ENCODE measurements at places on chromosomes 13 and 19.

- no peaks in the 10 kb centered on the region for H3K27me3 ChIP-seq
- H3K36me3 ChIP-seq, result no peaks in the 10 kb centered on the region
- no peak for DNase-seq
- H3K27ac ChIP-seq, result no peak overlapping the region
These were observed 12.0 kb downstream of the B3GNT3 start for GRCh38 chr19:17806945-17807344.

GRCh38 chr19:49057636-49058234 lies at the start of gene CGB7:
TSS of gene CGB7 (minus strand) at chr19:49057749. CDS start at chr19:49055375, 2,374 bp downstream.
- peak; percentile 73 for DNase-seq
- no peaks in the 10 kb centered on the region for H3K4me1 ChIP-seq
- H3K27me3 ChIP-seq, result no peaks in the 10 kb centered on the region
- H3K27ac ChIP-seq, result no peak within 1 kb of the TSS
- peak within 1 kb of the TSS; percentile 43 for H3K4me3 ChIP-seq
- H3K36me3 ChIP-seq, result no peaks in the 10 kb centered on the region

DNA sequence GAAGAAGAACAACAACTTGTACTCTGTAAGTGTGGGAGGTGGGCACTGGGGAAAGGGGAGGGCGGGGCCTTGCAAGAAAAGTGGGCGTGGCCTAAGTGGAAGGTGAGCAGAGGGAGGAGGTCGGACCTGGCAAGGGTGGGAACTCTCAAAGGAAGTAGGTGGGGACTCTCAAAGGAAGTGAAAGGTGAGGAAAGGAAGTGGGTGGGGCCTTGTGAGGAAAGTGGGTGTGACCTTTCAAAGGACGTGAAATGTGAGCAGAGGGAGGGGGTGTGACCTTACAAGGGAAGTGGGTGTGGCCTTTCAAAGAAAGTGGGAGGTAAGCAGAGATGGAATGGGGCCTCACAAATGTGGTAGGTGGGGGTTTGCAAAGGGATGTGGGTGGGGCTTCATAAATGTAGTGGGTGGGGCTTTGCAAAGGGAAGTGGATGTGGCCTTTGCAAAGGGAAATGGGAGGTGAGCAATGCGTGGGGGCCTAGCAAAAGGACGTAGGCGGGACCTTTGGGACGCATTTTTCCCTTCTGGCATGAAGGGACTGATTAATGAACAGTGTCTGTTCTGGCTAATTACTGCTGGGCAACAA lies 25.9 kb downstream of the ACSBG2 start:
- no peak for DNase-seq
- H3K27me3 ChIP-seq, result no peaks in the 10 kb centered on the region
- no peak overlapping the region for H3K27ac ChIP-seq
- H3K4me3 ChIP-seq, result no peak overlapping the region

DNA sequence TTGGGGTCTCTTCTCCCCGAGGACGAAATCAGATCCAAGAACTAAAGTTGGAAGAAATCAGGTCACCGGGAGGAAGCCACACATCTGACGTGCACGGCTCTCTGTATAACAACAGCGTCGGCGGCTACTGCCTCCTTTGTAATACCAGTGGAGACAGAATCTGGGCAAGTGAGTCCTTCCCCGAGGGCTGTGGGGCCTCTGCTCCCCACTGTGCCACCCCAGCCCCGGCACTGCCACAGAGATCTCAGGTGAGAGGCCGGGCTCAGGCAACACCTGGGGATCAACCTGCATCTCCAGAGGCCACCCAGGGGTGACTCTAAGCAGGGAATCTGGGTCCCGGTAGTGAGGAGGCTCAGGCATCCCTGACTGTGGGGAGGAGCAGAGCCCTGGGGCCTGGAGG lies 33.7 kb upstream of the C13orf46 start:
- peak; percentile 8 for DNase-seq
- no peak overlapping the region for H3K27ac ChIP-seq
- H3K27me3 ChIP-seq, result no peaks in the 10 kb centered on the region
- no peak overlapping the region for H3K4me3 ChIP-seq
- no peaks in the 10 kb centered on the region for H3K36me3 ChIP-seq

DNA sequence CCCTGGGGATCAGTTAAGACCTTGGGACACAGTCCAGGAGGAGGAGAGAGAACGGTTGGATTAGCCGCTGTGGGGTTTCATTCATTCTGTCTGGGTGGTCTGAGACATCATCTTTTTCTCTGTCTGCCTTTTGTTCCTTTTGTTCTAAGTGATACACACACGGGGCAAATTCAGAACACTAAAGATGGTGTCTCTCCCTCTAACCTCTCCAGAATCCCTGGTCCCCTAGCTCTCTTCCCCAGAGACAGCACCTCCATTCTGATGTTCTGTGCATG lies 5.0 kb downstream of the BICRA start:
- no peaks in the 10 kb centered on the region for H3K36me3 ChIP-seq

DNA sequence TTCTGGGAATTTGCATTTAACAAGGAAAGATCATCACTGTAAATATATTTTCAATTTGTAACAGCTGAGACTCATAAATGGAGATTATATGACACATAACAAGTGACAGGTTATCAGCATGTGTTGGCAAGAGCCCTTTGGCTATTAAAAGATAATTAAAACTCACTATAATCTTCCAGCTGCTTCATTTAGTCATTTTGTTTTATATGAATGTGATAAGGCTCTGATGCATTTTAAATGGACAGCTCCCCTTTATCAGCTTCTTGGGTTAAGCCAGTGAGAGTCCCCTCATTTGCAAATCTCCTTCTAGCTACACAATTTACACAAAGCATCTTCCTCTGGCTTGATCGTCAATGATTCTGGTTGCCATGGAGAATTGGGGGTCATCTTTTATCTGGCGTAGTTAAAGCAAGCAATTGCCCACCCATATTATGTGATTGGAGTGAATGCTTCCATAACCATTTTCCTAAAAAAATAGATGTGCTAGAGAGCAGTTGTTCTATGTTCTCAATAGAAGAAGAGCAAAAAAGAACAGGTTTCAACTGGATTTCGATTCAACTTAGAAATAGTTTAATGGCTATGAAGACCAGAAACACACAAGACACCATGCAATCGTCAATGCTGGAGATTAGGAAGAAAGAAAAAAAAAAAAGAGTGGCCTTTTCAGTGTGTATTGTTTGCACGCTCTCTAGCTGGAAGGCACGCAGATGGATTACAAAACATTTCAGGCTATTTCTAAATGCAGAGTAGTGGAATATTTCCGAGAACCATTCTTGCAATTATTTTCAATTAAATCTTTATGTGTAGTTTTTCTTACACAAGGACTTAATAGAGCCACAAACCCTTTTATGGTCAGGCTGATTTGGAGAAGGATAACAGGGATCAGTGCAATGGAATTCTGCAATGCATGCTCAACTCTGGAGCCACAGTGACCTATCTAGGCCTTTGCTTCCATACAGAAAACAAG lies 27.4 kb downstream of the STARD13 start:
- no peaks in the 10 kb centered on the region for H3K36me3 ChIP-seq
- no peak for DNase-seq
- H3K27ac ChIP-seq, result peak overlapping the region; percentile 56
- H3K27me3 ChIP-seq, result no peaks in the 10 kb centered on the region

GRCh38 chr13:44894001-44894770 lies 95.1 kb downstream of the NUFIP1 start:
- H3K4me1 ChIP-seq, result no peaks in the 10 kb centered on the region
- H3K36me3 ChIP-seq, result no peaks in the 10 kb centered on the region
- H3K27me3 ChIP-seq, result no peaks in the 10 kb centered on the region

GRCh38 chr19:7879836-7880235 lies 5.6 kb upstream of the PRR36 start:
- H3K4me1 ChIP-seq, result no peaks in the 10 kb centered on the region
- H3K4me3 ChIP-seq, result no peak overlapping the region
- H3K27me3 ChIP-seq, result peaks cover under 1% of the 10 kb centered on the region
- H3K36me3 ChIP-seq, result no peaks in the 10 kb centered on the region

DNA sequence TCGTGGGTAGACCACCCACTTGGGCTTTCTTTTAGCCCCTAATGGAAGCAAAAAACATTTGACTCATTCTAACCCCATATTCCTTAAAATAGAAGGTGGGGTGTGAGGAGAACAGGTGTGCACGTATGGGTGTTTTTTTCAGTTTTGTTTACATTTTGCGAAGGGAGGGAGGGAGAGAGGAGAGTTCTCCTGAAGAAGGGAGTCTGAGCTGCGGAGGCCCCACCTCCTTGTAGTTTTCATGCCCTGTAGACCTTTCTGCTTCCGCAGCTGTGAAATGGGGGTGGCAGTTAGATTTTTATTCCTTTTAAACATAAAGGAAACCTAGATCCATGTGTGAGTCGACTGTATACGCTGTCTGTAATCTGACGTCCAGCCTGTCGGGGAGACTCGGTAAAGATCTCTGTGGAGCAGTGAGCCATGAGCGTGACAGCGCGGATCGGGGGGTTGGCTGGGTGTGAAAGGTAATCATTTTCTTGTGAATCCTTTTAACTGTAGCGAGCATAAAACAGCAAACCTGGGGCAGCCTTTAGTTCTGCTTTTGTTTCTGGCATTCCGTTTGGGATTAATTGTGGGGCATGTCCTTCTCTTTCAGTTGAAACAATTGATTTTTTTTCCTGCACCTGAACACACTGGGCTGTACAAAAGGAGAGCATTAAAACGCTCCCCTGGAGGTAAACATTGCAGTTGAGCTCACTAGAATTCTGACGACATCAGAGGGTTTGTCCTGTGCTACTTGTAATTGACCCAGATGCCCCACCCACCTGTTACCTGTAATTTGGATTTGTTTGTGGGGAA lies 2.3 kb downstream of the UPF1 start:
- peak; percentile 52 for DNase-seq
- H3K4me3 ChIP-seq, result peak overlapping the region; percentile 91
- H3K27me3 ChIP-seq, result no peaks in the 10 kb centered on the region
- no peaks in the 10 kb centered on the region for H3K4me1 ChIP-seq
- peak overlapping the region; percentile 84 for H3K27ac ChIP-seq
- no peaks in the 10 kb centered on the region for H3K36me3 ChIP-seq

GRCh38 chr13:33109801-33110200 lies 93.6 kb downstream of the KL start:
- DNase-seq, result no peak
- no peak overlapping the region for H3K27ac ChIP-seq
- H3K4me3 ChIP-seq, result no peak overlapping the region
- H3K4me1 ChIP-seq, result no peaks in the 10 kb centered on the region
- H3K27me3 ChIP-seq, result no peaks in the 10 kb centered on the region
- H3K36me3 ChIP-seq, result peaks cover 13% of the 10 kb centered on the region

GRCh38 chr19:8922591-8922990 lies 87.6 kb downstream of the MUC16 start:
- H3K4me1 ChIP-seq, result no peaks in the 10 kb centered on the region
- H3K27ac ChIP-seq, result no peak overlapping the region
- no peak for DNase-seq
- H3K36me3 ChIP-seq, result no peaks in the 10 kb centered on the region
- H3K27me3 ChIP-seq, result no peaks in the 10 kb centered on the region

GRCh38 chr19:33724721-33725060 lies 72.0 kb upstream of the KCTD15 start:
- H3K4me1 ChIP-seq, result no peaks in the 10 kb centered on the region
- H3K4me3 ChIP-seq, result no peak overlapping the region
- H3K36me3 ChIP-seq, result no peaks in the 10 kb centered on the region
- DNase-seq, result no peak

- no peaks in the 10 kb centered on the region for H3K27me3 ChIP-seq
- H3K27ac ChIP-seq, result no peak overlapping the region
- DNase-seq, result no peak
- H3K36me3 ChIP-seq, result no peaks in the 10 kb centered on the region
- no peaks in the 10 kb centered on the region for H3K4me1 ChIP-seq
These were observed 1305.2 kb upstream of the PCDH9 start for GRCh38 chr13:68535329-68535728.

- no peaks in the 10 kb centered on the region for H3K36me3 ChIP-seq
- H3K27me3 ChIP-seq, result no peaks in the 10 kb centered on the region
- H3K4me3 ChIP-seq, result no peak overlapping the region
- no peak overlapping the region for H3K27ac ChIP-seq
- no peak for DNase-seq
These were observed 7.1 kb upstream of the KLK14 start for GRCh38 chr19:51089786-51090185.

DNA sequence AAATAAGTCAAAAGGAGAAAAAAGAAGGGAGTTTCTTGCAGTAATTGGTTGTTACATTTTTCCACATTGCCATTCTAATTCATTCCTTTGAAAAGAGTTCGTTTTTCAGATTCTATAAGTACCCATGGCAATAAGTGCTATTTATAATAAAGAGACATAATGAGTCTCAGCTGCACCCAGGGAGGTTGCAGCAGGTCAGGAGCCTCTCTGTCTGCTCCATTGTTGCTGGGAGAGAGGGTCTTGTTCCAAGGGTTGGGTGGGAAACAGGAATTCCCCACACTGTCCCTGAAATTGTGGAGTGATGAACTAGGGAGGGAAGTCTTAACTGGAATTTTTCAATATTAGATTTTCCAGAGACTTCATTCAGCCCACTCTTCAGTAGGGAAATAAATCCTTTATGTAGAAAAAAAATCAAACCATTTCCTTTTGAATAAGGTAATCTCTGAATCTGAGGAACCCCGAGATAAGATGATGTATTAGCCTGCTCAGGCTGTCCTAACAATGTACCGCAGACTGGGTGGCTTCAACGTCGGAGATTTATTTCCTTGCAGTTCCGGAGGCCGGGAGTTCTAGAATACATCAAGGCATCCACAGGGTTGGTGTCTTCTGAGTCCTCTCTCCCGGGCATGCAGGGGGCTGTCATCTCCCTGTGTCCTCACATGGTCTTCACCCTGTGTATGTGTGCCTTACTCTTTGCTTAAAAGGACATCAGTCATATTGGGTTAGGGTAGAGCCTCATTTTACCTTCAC lies 342.7 kb upstream of the TMTC4 start:
- no peak overlapping the region for H3K4me3 ChIP-seq
- H3K4me1 ChIP-seq, result no peaks in the 10 kb centered on the region
- H3K27ac ChIP-seq, result no peak overlapping the region
- no peaks in the 10 kb centered on the region for H3K36me3 ChIP-seq

GRCh38 chr19:14004619-14005348 lies 1.3 kb downstream of the RFX1 start:
- no peaks in the 10 kb centered on the region for H3K27me3 ChIP-seq
- H3K36me3 ChIP-seq, result no peaks in the 10 kb centered on the region
- H3K27ac ChIP-seq, result peak overlapping the region; percentile 97

DNA sequence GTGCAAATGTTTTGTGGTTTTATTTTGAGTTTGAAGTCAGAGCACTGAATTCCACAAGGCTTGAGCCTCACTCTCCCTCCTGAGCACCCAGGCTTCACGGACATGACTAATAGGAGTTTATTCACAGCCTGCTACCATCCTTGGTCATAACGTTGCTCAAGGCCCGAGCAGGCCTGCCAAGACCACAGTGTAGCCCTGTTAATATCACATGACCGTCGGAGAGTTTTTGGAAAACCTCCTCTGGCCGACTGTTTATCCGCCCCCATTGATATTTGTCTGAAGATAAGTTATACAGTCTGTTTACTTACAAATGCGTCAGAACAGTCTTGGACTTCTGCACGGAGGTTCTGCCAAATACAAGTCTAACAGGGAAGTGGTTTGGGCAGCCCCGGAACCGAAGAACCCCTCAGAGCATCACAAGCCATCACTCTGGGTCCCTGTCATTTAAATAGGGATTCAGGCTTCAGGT lies 89.9 kb downstream of the COL4A2 start:
- H3K27me3 ChIP-seq, result no peaks in the 10 kb centered on the region
- H3K36me3 ChIP-seq, result no peaks in the 10 kb centered on the region
- H3K4me1 ChIP-seq, result no peaks in the 10 kb centered on the region
- H3K4me3 ChIP-seq, result no peak overlapping the region
- DNase-seq, result peak; percentile 70

GRCh38 chr13:58434943-58435342 lies 803.4 kb downstream of the PCDH17 start:
- H3K4me1 ChIP-seq, result no peaks in the 10 kb centered on the region
- no peaks in the 10 kb centered on the region for H3K27me3 ChIP-seq
- H3K27ac ChIP-seq, result no peak overlapping the region
- no peaks in the 10 kb centered on the region for H3K36me3 ChIP-seq

All from right lobe of liver (tissue), 6 donors.